ENCODE measurements at places on chromosomes 3 and 15.
A peak's percentile ranks its signal among the peaks of the same experiment; 100 is the strongest.

GRCh38 chr3:143529018-143529478, 319.2 kb downstream of the SLC9A9 start:
- no peak for DNase-seq

DNA sequence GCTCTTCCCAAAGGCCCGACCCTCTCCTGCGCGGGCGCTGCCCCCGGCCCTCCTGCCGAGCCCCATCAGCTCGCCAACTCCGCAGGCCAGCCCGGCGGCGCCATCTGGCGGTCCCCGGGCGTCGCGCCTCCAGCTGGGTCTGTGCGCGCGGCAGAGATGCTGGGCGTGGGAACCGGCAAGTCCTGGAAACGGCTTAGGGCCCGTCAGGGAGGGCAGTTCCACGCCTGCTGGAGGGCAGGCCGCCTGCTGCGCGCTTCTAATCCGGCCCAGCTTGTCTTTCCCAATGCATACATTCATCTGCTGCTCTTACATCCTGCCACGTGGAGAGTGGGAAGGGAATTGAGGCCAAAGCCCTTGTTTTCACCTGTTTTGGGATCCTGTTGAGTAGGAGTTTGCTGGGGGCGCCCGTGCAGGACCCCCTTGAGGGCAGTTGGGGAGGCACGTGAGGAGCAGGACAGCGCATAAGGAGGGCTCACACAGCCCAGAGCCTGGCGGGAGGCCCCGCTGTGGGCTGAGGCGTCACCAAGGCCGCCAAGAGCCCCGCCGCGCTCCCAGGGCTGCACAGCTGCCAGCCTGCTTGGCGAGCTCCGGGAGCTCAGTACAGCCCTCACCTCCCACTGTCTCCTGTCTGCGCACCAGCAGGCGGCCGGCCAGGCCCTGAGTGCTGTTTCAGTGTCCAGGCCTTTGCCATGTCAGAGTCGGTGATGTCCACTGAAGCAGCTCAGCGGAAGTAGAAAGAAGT, 165.6 kb downstream of the NSMCE3 start:
- peak; percentile 49 for DNase-seq

DNA sequence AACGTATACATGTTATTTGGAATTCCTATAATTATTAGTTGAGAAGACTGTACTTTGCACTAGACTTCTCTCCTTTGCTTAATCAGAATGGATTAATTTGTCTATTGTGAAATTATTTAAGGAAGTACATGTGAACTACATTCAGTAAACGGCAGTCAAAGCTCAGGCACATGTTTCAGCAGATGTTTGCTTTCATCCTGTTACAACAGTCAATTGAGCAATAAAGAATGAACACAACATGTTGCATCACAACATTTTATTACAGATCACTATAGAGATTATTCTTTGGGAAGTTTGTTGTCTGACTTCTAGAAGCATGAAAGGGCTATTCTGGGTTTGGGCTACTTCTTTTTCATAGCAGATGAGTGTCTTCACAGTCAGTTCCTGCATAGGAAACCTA, 39.2 kb downstream of the RAB27A start:
- no peak for DNase-seq

- DNase-seq, result peak; percentile 17
Measured at GRCh38 chr3:12479919-12480427, 4.3 kb upstream of the TSEN2 start.

DNA sequence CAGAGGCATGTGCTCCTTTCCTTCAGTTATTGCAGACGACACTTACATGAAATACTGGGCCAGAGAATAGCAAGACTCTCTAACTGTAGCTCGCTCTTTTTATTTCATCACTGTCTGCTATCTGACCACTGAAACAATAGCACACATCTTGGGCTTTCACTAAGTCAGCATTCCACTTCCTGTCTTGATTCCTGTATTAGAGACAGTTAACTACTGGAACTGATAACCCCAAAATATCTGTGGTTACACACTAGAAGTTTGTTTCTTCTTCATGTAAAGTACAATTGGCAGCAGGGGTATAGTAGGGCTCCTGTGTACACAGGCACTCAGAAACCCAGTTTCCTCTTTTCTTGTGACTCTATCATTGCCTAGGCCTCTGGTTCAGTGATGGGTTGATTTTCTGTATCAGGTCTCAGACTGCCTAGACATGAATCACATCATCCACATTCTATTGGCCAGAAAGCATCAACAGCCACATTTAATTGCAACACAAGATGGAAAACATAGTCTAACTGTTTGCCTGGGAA, 230.2 kb upstream of the CD96 start:
- DNase-seq, result no peak

- no peak for DNase-seq
Measured at GRCh38 chr3:16370872-16371740, 106.1 kb downstream of the OXNAD1 start.

- no peak for DNase-seq
Measured at GRCh38 chr3:22671848-22672247, 531.3 kb upstream of the UBE2E2 start.

DNA sequence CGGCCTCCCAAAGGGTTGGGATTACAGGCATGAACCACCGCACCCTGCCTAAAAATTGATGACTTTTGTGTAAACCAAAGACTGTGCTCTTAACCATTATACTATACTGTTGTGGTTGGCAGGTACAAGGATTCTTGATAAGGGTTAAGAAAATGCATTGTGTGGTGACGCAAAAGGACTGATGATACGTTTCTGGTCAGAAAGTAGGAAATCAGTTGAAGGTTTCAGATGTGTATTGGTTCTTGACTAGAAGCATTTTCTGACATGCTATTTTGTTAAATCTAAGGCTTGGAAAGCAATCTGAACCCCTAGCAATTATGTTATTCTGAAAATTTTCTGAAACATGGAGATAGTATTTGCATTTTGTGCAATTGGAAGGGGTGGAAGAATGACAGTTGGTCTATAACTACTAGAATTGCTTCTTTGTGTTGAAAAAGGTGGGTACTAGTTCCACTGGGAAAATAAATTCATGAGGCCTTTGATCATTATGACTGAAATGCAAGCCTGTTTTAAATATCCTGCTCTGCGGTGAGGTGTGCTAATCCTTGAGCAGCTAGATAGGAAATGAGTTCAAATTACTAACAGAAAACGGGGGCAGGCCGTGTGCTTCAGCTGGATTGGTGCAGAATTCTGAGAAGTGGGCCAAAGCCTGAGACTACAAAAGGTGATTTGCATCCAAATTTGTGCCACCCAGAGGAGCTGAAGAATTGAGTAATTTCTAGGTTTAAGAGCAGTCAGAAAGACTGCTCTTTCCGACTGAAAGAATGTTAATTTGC, 66.0 kb upstream of the LRRFIP2 start:
- no peak for DNase-seq

DNA sequence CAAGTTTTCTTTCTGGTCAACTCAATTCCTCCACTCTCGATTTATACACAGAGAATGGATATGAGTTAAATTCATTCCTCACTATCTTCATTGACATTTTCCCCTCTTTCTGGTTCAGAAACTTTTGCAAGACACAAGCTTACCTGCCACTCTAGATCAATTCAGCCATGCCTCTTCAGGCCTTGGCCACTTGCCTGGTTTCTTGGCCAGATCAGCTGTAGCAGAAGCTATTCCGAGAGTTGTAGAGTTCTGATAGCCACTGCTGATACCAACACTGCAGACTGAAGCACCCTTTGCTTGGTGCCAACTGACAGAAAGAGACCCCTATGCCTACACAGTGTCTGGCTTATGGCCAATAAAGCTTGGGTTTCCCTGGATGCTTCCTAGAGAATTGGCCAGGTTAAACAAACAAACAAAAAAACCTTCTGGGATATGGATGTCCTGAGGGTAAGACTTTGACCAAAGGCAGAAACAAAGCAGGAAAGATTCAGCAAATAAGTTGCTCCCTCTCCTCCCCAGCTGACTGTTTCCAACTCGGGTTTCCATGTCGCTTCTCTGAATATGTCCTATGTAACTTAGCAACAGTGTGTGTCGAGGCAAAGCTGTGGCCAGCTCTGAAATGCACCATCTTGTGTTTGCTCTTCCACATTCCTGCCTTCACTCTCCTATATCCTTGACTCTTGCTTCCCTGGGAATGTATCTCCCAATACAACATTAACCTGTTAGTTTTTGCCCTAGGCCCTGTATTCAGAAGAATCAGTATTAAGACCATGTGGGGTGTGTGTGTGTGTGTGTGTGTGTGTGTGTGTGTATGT, 521.6 kb downstream of the EPHA3 start:
- DNase-seq, result no peak
